ENCODE measurements at places on chromosomes 3 and 15.

DNA sequence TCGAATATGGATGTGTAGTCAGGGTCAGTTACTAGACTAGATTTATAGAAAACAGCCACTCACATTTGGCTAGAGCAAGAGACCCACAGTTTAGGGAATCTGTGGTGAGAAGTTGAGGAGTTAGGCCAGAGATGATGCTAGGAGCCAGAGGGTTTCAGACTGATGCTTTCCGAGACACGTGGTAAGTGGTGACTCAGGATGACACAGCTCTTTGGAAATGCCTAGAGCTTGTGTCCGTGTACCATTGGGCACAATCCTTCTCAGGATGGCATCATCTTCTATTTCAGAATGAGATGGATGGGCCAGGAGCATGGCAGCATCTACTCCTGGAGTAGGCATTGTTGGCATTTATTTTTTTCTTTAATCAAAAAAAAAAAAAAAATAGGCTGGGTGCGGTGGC is 28.5 kb downstream of the PTPRG start:
- peak; percentile 21 for DNase-seq

GRCh38 chr3:190229632-190230424 is 92.4 kb downstream of the CLDN1 start:
- DNase-seq, result no peak

GRCh38 chr15:96501362-96501761 is 170.9 kb downstream of the NR2F2 start:
- DNase-seq, result no peak

DNA sequence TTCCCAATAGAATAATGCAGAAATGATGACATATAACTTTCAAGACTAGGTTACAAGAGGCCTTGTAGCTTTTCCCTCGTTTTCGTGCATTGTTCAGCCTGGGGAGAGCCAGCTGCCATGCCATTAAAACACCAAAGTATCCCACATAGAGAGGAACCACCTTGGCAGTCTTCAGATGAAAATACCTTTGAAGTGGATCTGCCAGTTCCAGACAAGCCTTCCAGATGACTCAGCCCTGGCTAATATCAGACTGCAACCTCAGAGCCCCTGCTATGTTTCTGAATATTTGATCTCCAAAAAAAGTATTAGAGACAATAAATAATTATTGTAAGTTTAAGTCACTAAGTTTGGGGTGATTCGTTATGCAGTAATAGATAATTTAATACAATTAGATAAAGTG is 294.3 kb upstream of the GBE1 start:
- no peak for DNase-seq

DNA sequence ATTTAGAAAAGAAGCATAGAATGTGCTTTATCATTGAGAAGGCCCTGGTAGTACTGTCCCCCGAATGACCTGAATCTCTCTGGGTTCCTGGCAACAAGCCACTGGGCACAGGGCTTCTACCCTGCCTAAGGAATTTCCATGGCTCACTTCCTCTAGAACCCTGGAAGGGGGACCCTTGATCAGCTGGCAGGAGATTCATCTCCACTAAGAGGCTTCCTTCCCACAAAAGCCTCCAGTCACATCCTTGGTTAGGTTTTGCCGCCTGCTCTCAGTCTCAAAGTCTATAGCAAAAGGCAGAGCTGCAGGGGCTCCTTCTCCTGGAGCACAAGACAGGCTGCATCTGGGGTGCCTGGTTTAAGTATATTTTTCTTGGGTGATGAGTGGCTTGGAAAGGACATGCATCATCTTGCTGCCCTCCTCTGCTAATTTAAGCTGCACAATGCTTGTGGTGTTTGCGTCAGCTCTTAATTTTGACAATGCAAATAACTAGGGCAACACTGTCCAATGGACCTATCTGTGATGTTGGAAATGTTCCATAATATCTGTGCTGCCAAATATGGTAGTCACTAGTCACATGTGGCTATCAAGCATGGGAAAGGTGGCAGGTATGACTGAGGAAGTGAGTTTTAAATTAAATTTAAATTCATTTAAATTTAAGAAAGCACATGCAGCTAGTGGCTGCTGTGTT is 33.4 kb upstream of the RARRES1 start:
- DNase-seq, result no peak
